Fibroblast of lung (primary cell): ENCODE measurements at places on chromosomes 5 and 9. TPM values are rescaled to one million over a fixed set of nuclear protein-coding genes. Genes with fewer than 3 reads are reported as not detected.

GRCh38 chr5:35822511-35822910 is 34.2 kb upstream of the IL7R start:
- DNase-seq, result no peak

- DNase-seq, result no peak
Measured at GRCh38 chr5:158988987-158989730, 110.6 kb downstream of the EBF1 start.

DNA sequence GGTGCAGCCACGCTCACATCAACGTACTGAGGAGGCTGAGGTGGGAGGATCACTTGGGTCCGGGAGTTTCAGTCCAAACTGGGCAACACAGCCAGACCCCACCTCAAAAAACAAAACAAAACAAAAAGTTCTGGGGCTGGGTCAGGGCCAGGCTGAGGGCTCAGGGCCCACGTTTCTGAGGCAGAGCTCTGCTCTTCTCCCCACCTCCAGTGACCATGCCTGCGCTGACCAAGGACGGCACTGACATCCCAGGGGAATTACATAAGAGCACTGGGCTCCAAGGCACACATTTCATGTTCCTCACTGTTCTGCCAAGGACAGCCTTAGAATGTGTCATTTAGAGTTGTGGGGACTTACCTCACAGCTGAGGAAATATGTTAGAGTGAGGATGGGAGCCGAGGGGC is 40.4 kb upstream of the TESK1 start:
- no peak for DNase-seq

- no peak for DNase-seq
Measured at GRCh38 chr9:5872511-5872910, 18.2 kb upstream of the MLANA start.

DNA sequence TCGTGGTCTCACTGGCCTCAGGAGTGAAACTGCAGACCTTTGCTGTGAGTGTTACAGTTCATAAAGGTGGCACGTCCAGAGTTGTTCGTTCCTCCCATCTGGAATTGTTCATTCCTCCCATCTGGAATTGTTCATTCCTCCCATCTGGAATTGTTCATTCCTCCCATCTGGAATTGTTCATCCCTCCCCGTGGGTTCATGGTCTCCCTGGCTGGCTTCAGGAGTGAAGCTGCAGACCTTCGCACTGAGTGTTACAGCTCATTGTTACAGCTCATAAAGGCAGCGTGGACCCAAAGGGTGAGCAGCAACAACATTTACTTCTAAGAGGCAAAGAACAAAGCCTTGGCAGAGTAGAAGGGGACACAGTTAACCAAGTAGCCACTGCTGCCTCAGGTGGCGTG is 69.1 kb downstream of the GCNT1 start:
- peak; percentile 35 for DNase-seq

DNA sequence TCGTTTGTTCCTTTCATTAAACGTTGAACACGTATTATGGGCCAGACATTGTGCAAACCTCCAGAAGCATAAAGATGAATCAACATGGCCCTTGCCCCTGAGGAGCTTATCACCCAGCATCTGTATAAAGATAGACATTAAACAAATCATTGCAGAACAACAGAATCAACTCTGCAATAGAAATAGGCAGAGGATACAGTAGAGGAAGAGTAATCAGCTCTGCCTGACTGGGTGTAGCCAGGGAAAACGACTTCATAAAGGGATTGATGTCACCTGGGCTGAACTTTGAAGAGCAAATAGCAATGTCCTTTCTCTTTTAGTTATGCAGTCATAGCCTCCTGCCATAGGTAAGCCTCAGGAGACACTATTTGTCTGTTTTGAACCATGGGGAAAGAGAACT is 13.4 kb downstream of the RGS7BP start:
- no peak for DNase-seq

GRCh38 chr5:96388176-96388575 is 44.9 kb downstream of the PCSK1 start:
- DNase-seq, result no peak

DNA sequence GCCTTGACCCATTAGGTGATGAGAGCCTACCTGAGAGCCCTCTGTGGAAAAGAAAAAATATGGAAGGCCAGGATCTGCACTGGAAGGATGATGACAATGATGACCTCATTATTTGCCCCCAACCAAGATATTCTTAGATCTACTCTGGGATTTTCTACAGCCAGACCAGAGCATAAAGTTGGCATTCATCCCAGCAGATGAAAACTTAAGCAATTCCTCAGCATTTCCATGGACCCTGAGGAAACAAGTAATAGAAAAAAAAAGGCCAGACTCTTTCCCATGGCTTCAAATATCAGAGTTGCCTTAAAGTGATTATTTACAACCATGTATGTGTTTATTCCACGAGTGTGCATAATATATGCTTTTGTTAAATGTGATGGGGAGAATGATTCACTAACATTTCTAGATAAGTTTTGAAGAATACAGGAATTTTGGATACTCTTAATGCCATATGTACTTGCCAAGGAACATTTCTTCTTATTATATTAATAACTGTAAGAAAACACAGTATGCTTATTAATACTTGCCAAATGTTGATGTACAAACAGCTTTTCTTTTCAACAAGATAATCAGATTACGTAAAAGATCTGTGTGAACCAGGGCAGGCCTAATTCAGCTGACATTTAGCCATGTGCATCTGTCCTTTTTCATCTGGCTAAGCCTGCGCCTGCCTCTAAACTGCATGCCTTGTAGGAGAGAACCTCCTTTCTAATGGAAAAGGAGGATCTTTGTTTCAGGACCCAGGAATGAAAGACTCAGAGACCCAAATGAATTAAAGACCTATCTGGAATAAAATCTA is 94.8 kb downstream of the ARRDC3 start:
- peak; percentile 71 for DNase-seq

DNA sequence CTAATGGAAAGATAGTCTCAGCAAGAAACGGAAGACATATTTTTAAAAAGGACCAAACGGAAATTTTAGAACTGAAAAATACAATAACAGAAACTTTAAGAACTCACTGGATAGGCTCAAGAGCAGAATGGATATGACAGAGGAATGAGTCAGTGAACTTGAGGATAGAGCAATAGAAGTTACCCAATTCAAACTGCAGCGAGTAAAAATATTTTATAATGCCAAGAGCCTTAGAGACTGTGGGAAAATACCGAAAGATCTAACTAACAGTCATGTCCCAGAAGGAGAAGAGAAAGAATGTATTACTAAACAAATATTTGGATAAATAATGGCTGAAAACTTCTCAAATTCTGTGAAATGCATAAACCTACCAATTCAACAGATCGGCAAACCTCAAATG is 40.8 kb downstream of the ADAMTS2 start:
- peak; percentile 98 for DNase-seq

DNA sequence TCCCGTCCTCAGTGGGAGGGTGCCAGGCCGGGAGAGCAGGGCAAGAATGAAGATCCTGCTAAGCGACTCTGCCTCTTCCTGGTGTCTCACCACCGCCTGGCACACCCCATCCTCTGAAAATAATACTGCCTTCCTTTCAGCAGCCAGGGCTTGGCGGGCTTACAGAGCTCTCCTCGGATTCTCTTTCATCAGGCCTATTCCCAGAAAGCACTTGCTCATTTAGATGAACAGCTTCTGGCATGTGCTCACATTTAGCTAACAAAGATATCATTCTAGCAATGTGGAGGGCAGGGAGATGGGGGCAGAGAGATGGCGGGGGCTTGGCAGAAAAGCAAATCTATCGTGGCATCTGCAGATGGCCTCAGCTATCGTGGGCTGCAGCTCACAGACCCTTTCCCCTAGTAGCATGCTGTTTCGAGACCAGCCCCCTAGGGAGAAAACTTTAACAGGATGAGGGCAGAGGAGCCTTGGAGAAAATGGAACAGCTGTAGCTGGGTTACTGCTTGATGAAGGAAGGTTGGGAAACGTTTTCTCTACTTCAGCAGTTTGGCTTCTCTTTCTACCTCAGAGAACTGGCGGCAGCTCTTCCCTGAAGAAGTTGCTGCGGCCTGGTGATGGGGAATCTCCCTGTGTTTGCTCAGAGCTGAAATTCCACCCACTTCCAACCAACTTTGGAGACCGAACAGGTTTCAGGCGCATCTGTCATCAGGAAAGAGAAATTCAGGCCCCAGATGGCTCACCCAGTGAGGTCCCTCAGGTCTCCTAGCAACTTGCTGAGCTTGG is 102.1 kb downstream of the TMEM174 start:
- peak; percentile 36 for DNase-seq

GRCh38 chr5:42880496-42881150 is 68.9 kb upstream of the SELENOP start:
- no peak for DNase-seq

DNA sequence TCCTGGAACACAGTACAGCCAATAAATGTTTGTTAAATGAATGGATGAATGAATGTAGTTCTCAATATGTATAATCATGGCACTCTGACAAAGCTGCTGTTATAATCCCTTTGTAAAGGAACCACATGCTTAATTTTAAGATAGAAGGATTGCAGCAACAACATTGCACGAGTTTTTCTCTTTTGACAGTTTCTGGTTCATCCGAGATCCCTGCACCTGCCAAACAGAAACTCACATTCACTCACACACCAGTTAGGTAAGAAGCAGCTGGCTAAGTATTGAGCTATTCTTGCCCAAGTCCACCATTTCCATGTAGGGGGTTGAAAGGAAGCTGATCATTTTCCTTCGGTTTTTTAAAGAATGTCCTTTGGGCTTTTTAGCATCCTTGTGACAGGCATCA is 133.7 kb upstream of the MAP1B start:
- DNase-seq, result no peak

GRCh38 chr5:38921174-38921573 is 75.4 kb downstream of the OSMR start:
- DNase-seq, result no peak

- no peak for DNase-seq
Measured at GRCh38 chr5:59618644-59619043, 274.9 kb downstream of the PDE4D start.

DNA sequence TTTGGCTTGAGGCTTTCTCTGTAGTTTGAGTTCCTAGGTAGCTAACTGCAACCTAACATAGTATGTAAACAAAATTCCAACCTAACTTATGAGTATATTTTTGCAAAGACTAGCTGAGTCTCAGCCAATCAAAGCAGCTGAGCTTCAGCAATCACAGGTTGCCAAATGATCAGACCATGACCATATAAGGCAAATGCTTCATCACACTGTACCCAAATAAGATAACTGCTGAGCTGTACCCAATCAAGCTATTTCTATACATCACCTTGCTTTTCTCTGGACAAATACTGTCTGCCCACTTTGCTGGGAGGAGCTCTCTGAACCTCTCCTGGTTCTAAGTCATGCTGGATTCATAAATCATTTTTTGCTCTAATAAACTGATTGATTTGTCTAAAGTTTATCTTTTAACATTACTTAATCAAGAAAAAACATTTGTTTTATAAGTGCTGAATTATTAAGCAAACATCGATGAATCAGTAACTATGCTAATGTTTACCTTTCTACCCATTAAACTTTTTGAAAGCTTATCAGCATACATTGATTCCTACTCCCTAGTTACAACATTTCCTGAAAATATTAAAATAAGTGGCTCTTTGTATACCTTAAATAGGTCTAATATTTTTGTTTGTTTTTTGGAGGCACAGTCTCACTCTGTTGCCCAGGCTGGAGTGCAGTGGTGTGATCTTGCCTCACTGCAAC is 129.7 kb upstream of the PCA3 start:
- DNase-seq, result peak; percentile 79

DNA sequence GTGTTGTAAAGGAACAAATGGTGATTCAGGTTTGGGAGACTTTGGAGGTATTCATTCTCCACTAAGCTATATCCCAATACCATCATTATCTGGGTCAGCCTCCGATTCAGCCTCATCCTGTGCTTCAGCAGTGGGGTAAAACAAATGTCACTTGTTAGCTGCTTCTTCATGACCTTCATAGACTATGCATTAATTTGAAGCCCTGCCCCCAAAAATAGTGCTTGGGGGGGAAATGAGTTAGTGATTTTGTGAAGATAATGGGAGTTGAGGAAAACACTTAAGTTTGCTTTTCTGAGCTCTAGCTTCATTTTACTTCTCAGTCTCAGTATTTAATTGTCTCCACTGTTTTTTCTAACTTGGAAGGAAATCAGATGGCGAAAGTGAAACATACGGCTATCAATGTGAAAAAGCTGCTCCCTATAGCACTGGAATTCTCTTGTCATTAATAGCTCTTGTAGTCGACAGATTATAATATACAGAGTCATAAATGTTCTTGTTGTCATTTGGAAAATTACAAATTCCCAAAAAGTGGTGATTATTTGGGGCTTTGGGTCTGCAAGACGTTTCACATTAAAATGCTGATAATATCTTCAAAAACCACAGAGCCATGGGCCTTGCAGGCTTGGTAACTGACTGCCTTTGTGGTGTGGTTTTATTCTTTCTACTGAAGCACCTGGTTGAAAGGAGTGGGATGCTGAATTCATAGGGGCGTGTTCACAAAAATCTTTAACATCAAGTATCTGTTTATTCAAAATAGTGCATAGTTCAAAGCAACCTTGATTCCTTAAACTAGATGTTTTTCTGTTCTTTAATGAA is 40.0 kb downstream of the PIK3R1 start:
- DNase-seq, result no peak

- DNase-seq, result peak; percentile 100
Measured at GRCh38 chr5:59745415-59745863, 148.1 kb downstream of the PDE4D start.

DNA sequence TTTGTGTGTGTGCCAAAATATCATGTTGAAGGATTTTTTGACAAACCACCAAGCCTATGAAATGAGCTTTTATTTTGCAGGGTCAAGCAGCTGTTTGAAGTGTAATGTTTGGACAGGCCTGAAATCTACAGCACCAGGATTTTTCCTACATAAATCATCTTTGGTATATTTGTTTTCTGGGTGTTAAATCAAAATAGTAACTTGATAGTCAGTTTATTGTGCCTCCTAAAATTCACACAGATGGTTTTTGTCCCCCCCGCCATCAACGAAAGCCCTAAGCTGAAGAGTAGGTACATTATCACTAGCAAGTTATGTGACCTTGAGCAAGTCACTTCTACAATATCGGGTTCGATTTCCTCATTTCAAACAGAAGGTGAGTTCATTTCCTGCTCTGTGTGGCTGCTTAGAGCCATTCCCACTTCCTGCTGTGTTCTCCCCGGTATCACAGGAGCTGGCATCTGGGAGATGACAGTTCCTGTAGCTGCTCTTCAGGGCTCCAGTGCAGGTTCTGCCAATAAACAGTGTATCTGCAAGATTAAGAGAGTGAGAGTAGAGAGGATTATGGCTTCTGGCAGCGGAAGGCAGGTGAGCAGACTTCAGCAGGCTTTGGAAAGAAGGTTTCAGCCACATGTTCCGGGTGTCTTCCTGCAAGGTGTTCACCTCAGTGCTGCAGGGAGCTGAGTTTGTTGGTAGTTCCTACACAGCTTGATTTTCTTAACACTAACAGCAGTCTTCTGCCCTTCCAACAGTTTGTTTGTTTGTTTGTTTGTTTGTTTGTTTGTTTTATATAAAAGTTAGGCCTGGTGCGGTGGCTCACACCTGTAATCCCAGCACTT is 48.4 kb upstream of the GNE start:
- peak; percentile 32 for DNase-seq

The PCDHB9 gene
- 0.27 and 0.82 TPM in 2 replicates for polyA plus RNA-seq

The POU5F2 gene
- polyA plus RNA-seq, result 0.01 TPM in 2 replicates

The PCDHGA7 gene
- 2.7 and 3.0 TPM in 2 replicates for polyA plus RNA-seq

The TAS2R1 gene
- 0.18 TPM in 1 of 2 replicates, not detected in the other for polyA plus RNA-seq
